ENCODE measurements at places on chromosomes 11 and 22.

DNA sequence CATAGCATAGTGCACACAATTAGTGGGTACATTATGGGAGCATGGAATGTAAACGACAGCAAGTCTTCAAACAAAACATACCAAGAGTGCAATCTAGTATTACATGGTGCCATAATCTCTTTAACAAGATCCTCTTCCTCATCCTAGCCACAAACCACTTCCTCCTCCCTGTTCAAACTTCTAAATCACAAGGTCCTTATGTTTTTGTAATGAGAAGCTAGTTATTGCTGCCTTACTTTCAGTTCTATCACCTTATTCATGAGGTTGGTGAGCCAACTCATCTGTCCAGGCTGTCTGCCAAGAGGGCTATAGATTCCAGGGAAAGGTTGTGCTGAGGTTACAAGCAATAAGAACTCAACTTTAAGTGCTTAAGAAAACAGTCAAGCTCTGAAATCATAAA lies 195.4 kb upstream of the ARHGAP20 start:
- no peak for DNase-seq

GRCh38 chr22:22080270-22080669 lies 97.7 kb upstream of the TOP3B start:
- no peak for DNase-seq

GRCh38 chr11:44694443-44694842 lies 32.3 kb upstream of the TSPAN18 start:
- no peak for DNase-seq

DNA sequence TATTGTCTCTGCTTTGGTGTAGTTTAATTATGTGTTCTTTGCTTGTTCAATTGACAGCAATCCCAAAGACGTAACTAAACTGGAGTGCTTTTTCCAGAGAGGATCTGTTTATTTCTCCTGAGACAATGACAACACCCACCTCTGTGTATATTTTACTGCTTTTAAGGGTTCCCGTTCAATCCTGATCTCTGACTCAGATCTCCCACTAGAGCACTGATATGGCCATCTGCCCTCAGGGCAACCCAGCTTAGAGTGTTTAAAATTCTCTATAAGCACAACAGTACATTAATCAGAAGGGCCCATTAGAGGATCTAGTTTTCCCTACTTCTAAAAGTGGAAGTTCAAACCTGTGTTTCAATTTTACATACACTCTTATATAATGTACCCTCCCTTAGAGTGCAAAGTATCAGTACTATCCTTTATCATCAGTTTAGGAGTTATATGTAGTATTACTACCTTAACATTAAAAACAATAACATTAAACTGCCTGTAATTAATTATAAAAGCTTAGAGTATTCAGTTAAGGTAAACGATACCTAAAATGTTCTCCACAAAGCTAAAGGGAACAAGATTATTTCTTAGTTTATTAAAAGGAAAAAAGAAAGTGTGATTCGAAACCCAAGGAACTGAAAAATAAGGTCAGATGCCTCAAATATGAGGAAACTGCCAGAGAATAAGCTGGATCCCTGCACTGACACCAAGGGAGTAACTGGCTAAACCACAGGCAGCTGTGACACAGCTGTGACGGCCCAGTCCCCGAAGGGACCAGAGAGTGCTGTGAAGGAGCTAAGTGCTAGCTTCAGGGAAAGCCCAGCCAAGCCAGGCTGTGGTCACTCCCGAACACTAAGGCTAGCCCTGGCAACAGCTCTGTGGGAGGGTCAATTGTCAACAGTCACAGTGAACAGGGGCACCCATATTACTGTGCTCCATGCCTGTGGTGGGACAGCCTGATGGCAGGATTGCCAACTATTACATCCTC lies 15.2 kb downstream of the UFD1 start:
- DNase-seq, result no peak
